ENCODE measurements at places on chromosomes 3 and 15. TPM values are rescaled to one million over a fixed set of nuclear protein-coding genes. Genes with fewer than 3 reads are reported as not detected.

DNA sequence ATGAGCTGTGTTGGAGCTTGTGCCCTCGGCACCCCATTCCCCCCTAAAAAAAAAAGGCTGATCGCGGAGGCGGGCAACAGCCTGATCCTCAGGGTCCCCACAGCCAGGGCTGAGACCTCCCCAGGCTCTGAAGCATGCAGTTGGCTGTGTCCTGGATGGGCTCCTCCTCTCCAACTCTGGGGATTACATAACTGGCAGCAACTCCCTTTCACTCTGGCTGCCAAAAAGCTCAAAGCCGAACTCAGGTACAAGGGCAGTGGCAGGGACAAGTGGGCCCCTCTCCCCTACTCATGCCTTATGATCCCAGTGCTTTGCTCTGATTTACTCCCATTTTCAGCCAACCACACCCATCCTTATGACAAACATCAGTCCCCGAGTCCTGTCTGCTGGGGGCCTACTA lies 18.3 kb downstream of the TPRA1 start:
- DNase-seq, result no peak

GRCh38 chr3:12187448-12188327 lies 29.0 kb upstream of the TIMP4 start:
- no peak for DNase-seq

GRCh38 chr3:155227141-155227540 lies 66.3 kb downstream of the STRIT1 start:
- no peak for DNase-seq

DNA sequence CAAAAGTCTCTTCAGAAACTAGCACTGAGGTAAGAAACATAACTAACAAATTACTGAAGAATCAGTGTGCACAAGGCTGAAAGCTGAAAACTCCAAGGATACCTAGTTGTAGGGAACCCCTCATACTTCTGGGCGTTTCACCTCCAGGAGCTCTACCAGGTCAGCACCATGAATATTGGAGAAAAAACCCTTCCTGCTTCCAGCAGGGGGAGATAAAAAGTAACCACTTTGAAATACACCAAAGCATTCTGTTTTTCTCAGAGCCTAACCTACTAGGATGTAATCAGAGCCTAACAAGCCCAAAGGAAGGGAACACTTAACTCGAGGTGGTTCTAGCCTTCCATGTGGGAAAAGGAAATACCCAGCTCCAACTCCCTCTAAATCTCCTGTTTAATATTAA lies 175.8 kb upstream of the MME start:
- DNase-seq, result no peak

DNA sequence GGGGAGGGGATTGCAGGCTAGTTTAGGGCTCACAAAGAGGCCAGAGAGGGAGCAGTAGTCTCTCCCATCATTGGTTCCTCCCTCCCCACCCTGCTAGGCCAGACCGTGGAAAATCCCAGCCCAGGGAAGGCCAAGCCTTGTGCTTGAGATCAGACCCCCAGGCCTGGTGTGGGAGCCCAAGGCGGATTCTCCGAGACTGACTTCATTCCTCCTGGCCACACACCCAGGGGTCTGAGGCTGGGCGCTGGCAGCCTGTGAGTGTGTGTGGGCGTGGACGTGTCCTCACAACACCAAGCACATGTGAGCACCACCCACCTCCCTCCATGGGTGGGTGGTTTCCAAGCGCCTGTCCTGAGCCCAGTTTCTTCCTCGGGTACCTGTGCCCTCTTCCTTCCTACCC lies 4.1 kb downstream of the LOXL1 start:
- no peak for DNase-seq

Gene SPESP1
- 1.7 TPM for total RNA-seq

GRCh38 chr3:40073310-40074007 lies 236.0 kb upstream of the EIF1B start:
- DNase-seq, result no peak

- DNase-seq, result no peak
Measured at GRCh38 chr15:98321896-98322295, 326.4 kb upstream of the IGF1R start.

Gene RPL39L
- 11.6 TPM for total RNA-seq

DNA sequence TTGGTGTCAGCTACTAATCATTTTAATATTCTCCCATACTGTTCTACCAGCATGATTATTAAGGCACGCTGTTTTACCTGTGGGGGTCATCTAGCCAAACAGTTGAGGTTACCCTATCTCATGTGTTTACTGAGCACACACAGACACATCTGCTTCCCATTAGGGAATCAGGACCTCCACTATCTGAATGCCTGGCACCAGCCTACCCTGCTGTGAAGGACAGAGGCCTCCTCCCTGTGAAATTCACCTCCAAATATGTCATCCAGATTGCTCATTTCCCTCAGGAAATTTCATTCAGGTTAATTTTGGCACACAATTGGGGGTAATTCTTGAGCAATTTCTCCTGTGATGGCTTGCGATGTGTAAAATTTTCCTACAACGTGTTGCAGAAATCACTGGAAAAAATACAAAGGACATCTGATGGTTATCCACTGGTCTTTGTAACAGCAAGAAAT lies 155.6 kb upstream of the NR2E3 start:
- no peak for DNase-seq

DNA sequence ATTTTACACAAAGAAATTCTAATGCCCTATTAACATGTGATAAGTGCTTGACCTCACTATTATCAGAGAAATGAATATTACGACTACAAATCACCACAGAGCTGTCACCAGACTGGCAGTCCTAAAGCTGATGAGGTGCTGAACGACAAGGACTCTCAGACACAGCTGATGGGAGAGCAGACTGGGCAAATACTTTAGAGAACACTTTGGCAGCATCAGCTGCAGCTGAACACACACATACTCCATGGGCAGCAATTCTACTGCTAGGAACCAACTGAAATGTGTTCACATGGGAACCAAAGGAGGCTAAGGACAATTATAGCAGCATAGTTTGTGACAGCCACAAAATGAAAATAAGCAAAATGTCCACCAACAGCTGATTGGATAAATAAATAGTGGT lies 45.5 kb downstream of the SUSD5 start:
- DNase-seq, result no peak

- DNase-seq, result no peak
Measured at GRCh38 chr15:51629612-51630011, 7.0 kb upstream of the DMXL2 start.

DNA sequence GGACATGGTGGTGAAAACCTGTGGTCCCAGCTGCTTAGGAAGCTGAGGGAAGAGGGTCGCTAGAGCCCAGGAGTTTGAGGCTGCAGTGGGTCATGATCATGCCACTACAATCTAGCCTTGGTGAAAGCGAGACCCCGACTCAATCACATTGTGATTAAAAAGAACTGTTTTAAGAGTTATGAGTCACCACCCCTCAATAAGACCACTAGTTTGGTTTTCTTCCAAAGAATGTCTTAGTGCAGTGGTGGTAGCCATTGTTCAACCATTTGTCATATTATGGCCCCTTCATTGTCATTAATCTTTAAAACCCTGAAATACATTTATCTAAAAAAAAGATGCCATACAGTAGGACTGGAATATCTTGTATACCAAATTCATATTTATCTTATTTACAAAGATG lies 48.8 kb downstream of the BLM start:
- DNase-seq, result no peak

Gene SLC9C1
- 1.4 TPM for total RNA-seq

- no peak for DNase-seq
Measured at GRCh38 chr3:70980646-70981170, 602.8 kb downstream of the FOXP1 start.

DNA sequence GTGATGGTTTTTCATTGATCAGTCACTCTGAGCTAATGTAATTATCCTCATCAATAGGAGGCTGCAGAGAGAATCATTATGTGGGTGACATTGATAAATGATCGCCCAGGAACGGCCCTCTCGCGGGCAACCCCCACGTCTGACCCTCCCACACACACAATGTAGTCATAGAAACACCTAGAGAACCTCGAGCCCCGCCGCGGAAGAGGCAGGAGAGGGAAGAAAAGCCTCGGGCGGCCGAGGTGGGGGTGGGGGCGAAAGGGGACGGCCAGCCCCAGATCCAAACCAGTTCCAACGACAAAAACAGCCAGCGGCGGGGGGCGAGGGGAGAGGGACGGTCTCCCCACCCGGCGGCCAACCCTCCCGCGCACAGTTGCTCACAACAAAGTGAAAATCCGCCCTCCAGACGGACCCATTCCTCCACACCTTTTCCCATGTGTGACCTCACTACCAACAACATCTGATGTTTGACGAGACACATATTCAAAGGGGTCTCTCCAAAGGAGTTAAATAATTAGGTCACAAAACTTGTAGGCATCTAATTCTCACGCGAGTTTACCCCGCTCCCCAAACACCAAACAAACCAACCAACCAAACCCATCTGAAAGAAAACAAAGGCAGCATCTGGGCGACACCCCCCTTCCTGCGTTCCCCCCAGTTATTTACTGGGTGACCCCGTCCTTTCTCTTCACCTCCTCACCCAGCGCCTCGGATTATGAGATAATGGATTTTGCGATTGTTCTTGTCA lies 213.0 kb downstream of the MEIS2 start:
- DNase-seq, result no peak

Gene PFKFB4
- total RNA-seq, result 16.2 TPM

DNA sequence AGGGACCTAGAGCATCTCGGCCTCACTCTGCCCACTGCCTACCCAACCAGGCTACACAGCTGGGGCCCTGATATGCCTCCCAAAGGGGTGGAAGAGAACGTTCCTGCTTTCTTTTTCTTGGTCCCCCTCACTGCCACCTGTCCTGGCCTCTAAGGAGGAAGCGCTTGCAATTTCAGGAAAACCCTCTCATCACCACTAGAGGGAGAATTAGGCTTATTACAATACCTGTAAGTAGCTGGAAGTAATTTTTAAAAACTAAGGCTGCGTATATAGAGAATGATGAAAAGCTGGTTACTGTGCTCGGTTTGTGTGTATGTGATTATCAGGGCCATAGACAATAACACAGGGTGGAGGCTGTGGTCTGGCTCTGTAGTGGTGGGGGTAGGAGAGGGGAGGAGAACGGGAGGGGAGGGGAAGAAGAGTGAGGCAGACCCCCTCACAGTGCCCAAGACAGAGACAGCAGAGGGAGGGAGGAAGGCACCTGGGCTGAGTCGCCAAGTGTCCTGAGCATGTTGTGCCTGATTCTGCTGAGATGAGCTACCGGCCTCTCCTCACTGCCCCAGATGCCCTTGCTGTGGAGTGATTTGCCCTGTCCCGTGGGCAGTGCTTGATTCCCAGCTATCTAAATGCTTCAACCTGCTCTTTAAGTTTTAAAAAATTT lies 3.3 kb downstream of the GABRG3 start:
- no peak for DNase-seq

GRCh38 chr15:81880833-81881232 lies 165.0 kb downstream of the MEX3B start:
- no peak for DNase-seq

Gene ARNT2
- 3.6 TPM for total RNA-seq

- no peak for DNase-seq
Measured at GRCh38 chr3:190807719-190808375, 54.6 kb downstream of the GMNC start.

Gene CCK
- total RNA-seq, result not detected

- no peak for DNase-seq
Measured at GRCh38 chr15:87033056-87033455, 953.4 kb downstream of the AGBL1 start.

DNA sequence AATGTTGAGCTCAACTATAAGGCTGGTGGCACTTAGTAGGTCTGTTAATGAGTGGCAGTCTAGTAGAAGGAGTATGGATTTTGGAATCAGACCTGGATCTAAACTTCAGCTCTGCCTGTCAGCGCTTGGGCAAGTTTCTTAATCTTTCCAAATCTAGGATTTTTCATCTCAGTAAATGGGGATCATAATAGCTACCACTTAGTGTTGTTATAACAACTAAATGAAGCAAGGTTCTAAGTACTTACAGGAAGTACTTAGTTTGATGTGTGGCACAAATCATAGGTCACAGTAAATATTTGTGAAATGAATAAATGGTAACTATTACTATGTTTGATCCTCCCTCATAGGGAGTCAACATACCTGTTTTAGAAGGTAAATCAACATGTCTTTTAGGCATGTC lies 31.4 kb downstream of the SLC49A4 start:
- DNase-seq, result no peak

GRCh38 chr3:31707286-31707685 lies 174.6 kb downstream of the STT3B start:
- no peak for DNase-seq

DNA sequence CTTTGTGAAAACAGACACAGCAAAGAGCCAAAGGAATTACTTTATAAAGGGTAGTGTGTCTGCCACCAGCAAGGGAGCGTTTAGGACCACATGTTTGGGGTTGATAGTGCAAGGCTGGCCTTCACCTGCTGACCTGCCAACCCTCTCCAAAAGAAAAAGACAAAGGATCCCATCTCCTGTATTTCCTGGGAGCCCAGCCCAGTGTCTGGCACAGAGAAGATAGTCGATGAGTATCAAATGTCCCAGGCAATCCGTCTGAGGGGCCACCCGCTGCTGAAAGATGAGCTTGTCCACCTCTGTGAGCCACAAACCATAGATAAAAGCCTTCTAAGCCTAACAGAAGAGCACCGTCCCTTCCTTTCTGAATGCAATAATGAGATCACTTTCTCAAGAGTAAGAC lies 154.8 kb upstream of the CTNNB1 start:
- DNase-seq, result no peak

DNA sequence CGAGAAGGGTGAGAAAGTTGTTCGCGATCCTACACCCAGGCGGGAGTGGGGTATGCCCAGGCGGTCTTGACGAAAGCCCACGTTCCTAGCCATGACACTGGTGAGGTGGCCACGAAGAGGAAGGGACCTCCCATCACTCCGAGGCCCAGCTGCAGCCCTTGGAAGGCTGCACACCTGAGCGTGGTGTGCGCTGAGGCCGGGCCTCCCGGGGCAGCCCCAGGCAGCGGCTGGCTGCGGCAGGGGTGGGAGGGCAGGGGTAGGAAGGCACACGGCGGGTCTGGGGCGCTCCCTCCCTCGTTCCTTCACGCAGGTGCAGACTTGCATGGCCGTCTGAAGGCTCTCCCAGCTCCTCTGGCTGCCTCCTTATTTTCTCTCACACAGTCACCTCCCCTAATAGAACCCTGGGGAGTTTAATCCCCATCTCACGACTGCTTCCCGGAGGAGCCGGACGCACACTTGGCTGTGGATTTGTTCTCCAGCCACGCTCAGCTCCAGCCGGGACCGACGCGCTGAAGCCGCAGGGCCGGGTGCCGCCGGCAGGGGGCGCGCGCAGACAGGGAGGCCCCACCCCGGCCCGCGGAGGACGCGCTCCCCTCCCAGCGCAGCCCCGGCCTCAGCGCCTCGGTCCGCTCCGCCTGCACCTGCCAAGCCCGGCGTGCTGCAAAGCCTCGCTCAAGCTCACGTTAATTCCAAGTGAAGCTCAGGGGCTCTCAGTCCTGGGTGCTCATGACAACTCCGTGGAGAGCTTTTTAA lies 37.8 kb upstream of the MUC4 start:
- no peak for DNase-seq

GRCh38 chr3:23650371-23651140 lies 155.2 kb upstream of the UBE2E1 start:
- DNase-seq, result no peak

Gene FGD5
- total RNA-seq, result 18.8 TPM

Gene CPLX3
- not detected for total RNA-seq

DNA sequence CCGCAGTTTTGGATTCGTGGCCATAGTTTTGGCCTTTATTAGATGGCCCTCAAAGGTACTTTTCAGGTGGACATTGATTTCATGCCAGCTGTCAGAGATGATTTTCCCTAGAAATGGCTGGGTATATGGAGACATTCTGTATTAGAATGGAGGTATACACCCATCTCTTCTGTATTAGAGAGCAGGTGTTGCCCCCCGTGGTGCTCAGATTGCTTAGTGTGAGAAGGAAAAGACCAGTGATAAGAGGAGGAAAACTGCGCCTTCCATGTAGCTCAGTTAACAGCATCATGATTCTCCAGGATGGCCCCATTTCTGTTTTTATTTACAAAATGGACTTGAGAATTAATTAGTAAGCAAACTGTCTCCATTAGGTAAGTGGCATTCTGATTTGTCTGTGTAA lies 145.9 kb downstream of the IGF1R start:
- DNase-seq, result no peak
